ENCODE measurements at places on chromosomes 1 and 21.

- DNase-seq, result peak; percentile 55
Measured at GRCh38 chr1:233113009-233113879, 162.8 kb downstream of the NTPCR start.

DNA sequence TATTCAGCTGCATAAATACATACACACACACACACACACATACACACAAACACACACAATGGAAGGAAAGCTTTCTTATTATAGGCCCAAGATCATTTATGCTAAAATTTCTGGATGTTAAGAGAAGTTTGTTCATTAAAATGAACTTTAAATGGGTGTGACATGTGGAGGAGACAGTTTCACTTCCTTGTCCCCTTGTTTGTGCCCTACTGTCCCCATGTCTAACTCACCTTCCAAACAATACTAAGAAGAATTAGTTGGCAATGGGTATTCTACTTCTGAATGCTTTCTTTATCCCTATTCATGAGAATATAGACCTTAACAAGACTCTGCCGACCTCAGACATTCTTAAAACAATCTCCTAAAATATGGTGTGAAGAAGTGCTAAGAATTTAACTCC lies 63.5 kb upstream of the NRIP1 start:
- DNase-seq, result no peak

DNA sequence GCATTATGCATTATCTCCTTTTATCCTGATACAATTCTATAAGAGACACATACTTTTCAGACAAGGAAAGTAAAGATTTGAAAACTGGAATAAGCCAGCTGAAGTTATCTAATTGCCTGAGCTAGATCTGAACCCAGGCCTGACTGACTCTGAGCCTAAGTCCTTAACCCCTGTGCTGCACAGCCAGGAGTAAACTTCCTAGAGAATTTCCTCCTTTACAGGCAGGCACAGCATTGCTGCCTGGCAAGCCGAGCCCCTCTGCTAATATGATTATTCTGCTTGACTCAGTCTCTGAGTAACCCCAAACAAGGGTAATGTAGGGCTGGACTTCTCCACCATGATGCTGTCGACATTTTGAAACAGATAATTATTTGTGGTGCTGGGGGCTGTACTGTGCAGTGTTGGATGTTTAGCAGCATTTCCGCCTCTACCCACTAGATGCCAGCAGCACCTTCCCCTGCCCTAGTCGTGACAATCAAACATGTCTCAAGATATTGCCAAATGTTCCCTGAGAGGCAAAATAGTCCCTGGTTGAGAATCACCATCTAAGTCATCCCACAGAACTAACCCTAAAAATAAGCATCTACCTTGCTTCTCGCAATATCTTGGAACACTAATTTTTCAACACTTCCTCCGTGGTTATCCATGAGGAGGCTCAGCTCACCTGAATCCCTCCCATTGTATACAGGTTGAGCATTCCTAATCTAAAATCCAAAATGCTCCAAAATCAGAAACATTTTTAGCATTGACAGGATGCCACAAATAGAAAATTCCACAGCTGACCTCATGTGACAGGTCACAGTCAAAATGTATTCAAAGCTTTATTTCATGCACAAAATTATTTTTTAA lies 18.5 kb downstream of the CAMK1G start:
- DNase-seq, result peak; percentile 39

DNA sequence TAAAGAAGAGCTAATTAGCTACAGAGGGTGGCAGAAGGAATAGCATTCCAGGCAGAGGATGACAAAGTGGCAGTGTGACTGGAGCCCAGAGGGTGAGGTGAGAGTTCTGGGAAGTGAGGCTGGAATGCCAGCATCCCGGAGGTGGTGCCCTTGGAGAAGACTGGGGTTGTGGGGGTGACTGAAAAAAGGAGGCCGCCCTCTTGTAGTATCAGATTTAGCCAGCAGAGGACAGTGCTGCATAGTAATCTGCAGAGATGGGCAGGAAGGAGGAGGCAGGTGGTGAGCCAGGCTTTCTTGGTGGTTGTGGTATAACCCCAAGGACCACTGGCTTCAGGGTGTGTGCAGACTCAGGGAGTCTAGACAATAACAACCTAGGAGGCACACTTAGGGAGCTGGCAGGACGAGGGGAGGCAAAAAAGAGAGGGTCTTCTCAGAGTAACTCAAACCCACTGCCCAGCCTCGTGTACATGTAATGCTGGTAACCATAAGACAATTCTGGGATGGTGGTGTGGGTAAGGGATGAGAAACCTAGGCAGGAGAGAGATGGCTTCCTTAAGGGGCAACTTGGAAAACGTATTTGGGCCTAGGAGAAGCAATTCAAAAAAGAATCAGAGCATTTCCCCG lies 30.5 kb downstream of the MROH7 start:
- DNase-seq, result peak; percentile 80

DNA sequence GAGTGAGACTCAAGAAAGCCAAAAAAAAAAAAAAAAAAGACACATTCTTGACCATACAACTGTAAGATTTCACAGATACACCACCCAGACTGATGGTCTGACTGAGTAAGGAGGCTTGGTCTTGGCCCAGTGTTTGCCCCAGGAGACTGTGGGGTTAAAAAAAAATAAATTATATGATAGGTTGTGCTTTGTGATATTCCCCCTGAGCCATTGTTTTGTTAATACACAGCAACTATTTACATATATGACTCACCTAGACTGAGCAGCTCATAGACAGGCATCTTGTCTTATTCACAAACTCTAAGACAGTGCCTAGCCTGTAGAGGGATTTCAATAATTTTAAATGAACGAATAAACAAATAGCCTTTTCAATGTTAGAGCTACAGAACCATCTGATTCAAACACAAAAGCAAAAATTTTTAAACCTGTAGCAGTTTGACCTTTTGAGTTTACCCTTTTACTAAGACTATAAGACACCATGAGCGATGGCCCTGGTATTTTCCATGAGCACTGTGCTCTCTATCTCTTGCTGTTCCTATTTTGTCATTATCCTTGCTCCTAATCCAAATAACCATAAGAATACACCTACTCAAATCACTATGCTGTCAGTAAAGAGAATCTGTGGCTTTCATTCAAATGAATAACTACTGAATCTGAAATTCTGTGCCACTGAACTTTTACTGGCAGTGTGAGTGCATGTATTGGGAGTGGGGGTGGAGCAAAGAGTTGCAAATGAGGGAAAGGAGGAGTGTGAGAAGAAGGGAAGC lies 199.4 kb upstream of the PTBP2 start:
- no peak for DNase-seq

DNA sequence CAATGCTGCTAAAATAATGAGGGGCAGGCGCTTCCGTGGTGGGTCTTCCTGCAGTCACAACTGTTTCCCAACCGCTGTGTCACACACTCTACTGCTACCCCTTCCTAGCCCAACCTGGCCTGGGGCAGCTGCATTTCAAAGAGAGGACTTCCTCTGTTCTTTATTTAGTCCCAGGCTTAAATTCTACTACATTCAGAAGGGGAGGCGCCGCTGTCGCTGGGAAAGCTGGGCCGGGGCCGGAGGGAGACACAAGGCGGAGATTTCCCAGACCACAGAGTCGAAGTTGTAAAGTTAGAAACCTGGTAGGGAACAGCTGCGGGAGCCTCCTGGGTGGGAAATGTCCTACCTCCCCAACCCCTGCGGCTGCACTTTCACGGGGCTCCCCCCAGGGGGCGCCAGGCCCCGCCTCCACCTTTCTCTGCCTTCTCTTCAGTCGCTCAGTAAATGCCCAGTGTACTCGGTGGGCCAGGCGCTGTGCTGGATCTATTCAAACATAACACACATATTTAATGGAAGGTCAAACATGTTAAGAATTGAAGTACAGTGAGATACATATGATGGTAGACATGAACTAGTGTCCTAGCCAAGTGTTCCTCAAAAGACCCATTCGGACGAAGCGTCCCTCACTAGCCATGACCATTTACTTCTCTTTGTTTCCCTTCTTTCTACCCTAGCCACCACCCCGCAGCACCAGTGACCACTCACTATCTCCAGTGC lies 23.1 kb downstream of the DYRK3 start:
- DNase-seq, result peak; percentile 70

DNA sequence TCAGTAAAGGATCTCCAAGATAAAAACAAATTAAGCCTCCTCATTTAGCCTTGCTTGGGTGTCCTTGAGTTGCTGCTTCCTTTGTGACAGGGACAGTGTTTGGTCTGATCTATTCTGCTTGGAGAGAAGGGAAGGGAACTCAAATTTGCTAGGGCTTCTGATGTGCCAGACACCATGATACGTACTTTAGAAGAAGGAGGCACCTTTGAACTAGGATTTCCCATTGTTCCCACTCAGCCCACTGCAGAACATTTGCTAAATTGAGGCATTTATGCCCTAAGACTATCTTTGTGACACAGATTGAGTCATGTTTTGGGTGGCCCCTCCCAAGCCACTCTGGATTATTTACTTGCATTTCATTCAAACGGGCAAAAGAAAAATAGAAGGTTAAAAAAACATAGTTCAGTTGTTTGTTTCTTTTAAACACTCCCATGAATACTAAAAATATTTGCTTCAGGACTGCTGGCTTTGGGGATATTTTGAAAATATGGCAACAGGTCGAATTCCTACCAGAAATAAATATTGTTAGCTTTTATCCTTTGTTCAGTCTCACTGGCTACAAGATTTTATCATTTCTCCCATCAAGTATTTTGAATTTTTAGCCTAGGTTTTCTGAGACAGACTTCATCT lies 81.9 kb upstream of the WLS start:
- DNase-seq, result no peak

- no peak for DNase-seq
Measured at GRCh38 chr1:58592522-58593134, 15.6 kb upstream of the TACSTD2 start.

GRCh38 chr1:119646521-119647227 lies 1.4 kb downstream of the ZNF697 start:
- DNase-seq, result no peak

- DNase-seq, result no peak
Measured at GRCh38 chr1:88311265-88311664, 372.8 kb upstream of the PKN2 start.

- DNase-seq, result no peak
Measured at GRCh38 chr1:180117764-180118116, 36.9 kb upstream of the QSOX1 start.

GRCh38 chr1:67830928-67831830 lies 2.1 kb downstream of the GNG12 start:
- no peak for DNase-seq

DNA sequence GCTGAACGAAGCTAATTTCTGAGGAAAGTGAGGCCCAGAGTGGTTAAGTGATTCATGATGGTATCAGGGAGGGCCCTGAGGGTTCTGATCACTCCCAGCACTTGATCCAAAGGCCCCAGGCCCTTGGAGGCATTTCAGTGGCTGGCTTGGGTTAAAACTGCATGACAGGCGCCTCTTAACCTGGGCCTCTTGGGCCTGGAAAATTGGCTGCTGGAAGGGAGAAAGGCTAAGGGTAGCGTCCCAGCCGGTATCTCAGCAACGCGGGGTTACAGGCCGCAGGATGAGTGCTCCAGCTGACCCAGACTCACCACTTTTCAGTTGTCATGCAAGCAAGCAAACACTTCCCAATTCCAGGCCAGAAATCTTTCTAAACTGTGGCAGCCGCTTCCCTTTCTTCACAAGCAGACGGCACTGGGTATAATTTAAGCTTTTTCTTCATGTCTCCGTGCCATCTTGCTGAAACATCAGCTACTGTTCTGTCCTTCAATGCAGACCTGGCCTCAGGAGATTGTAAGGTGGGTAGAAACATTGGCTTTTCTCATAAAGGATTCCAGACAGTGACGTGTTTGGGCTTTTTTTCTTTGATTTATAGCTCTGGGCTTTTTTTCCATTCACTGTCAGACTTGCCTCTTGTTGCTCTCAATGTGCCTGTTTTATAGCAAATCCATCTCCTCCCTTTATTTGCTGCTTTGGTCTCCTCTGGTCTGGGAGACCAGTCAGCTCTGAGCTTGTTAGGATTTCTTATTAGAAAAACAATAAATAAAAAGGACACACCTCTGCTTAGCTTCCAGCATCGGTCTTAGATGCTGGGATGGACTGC lies 229.1 kb downstream of the KCNJ6 start:
- DNase-seq, result no peak

DNA sequence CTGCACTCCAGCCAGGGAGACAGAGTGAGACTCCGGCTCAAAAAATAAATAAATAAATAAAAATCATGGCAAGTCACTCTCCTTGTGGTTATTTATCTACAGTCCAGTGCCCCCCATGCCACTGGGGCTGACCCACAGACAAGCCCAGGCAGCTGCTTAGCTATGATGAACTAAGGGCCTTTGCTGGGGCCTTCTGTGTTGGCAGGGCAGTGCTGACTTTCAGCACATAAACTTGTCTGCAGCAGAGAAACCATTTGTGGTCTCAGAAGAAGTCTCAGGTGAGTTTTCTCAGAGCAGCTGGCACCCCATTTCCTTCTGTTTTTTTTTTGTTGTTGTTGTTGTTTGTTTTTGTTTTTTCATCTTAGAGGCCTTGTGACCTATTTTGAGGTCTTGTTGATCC lies 20.9 kb upstream of the CFHR4 start:
- no peak for DNase-seq

DNA sequence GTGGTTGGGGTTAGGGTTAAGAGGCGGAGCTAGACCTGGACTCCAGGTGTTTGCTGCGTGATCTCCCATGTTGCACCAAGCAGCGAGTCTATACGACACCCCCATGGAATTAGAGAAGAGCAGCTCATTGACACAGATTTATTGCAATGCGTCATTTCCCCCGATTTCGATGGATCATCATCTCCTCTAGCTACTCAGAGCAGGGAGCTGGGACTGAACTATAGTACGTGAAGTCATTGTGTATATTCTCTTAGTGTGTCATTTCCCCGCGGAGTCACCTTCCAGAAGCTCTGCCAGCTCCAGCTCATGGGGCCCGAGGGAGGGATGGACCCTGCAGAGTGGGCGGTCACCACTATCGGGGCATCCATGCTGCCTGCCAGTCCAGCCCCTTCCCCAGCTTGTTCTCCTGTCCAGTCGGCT lies 7.5 kb upstream of the C2CD2 start:
- DNase-seq, result no peak

- DNase-seq, result no peak
Measured at GRCh38 chr1:153771841-153772593, 3.2 kb upstream of the SLC27A3 start.

- no peak for DNase-seq
Measured at GRCh38 chr1:150456146-150456647, 31.0 kb upstream of the TARS2 start.

DNA sequence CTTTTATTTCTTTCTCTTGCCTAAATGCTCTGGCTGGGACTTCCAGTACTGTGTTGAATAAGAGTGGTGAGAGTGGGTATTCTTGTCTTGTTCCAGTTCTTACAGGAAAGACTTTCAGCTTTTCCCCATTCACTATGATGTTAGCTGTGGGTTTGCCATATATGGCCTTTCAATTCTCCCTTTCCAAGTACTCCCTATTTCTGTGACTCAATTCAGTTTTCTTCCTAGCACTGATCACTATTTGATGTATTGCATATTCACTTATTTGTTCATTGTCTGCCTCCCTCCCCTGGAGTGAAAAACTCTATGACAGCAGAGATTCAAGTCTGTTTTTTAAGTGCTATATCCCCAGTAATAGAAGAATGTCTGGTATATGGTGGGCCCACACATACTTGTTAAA lies 618.2 kb upstream of the CAMK1G start:
- no peak for DNase-seq

GRCh38 chr1:76576876-76577524 lies 290.3 kb upstream of the ST6GALNAC5 start:
- DNase-seq, result no peak

Data from activated T-cell treated with anti-CD3 and anti-CD28 coated beads, Interleukin-2, amount 50 U/mL, for 48 hours (primary cell).